Lung (tissue), 17 donors: ENCODE measurements at places on chromosomes 3 and 15.

GRCh38 chr3:31635545-31635944 lies 102.8 kb downstream of the STT3B start:
- H3K27me3 ChIP-seq = no peaks in the 10 kb centered on the region
- no peaks in the 10 kb centered on the region for H3K4me1 ChIP-seq
- H3K27ac ChIP-seq = no peak overlapping the region
- H3K36me3 ChIP-seq = peaks cover 9% of the 10 kb centered on the region

DNA sequence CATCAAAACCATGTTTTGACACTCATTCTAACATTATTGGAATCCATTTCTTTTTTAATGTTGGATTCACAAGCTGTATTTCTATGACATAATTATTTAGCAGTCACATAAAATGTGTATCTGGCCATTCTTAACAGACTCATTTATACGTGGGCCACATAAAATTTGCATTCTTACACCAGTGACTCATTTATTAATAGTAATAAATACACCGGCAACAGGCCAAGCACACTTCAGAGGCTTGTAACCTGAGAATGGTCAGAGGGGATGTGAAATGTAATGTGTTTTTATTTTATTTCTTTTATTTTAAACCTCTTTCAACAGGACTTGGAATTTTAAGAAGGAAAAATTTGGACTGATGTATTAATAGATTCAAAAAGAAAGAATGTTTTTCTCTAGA lies 384.9 kb upstream of the RARB start:
- peak overlapping the region; percentile 51 for H3K27ac ChIP-seq
- DNase-seq = no peak
- peaks cover 26% of the 10 kb centered on the region for H3K4me1 ChIP-seq
- no peaks in the 10 kb centered on the region for H3K36me3 ChIP-seq

DNA sequence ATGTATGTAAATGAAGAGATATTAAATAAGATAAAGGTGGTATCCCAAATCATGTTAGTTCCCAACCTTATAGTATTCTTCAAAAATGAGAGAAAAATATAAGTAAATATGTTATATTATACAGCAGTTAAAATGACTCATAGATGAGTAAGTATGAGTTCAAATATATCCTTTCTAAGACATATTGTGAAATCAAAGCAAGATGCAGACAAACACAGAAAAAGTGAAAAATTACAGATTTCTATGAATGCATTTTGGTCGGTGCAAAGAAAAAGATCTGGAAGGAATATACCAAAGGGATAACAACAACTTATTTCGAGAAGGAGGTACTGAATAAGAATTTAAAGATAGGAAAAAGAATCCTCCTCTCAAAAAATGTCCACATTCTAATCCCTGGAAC lies 181.2 kb upstream of the TTC14 start:
- no peaks in the 10 kb centered on the region for H3K27me3 ChIP-seq
- H3K4me3 ChIP-seq = no peak overlapping the region
- H3K36me3 ChIP-seq = no peaks in the 10 kb centered on the region
- no peak for DNase-seq
- no peaks in the 10 kb centered on the region for H3K4me1 ChIP-seq

DNA sequence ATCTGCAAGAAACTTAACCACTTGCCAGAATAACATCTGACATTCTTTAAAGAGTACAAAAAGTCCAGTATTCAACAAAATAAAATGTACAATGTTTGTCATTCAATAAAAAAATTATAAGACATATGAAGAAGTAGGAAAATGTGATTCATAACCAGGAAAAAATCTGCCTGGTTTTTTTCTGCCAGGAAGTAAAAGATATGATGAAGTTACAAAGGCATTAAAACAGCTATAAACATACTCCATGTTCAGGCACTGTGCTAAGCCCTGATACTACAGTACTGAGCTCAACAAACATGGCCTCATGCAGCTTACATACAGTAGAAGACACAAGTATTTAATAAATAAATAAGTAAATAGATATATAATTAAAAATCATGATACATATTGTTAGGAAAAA lies 178.4 kb upstream of the STT3B start:
- DNase-seq = no peak
- H3K27ac ChIP-seq = no peak overlapping the region
- no peaks in the 10 kb centered on the region for H3K4me1 ChIP-seq
- no peaks in the 10 kb centered on the region for H3K36me3 ChIP-seq

DNA sequence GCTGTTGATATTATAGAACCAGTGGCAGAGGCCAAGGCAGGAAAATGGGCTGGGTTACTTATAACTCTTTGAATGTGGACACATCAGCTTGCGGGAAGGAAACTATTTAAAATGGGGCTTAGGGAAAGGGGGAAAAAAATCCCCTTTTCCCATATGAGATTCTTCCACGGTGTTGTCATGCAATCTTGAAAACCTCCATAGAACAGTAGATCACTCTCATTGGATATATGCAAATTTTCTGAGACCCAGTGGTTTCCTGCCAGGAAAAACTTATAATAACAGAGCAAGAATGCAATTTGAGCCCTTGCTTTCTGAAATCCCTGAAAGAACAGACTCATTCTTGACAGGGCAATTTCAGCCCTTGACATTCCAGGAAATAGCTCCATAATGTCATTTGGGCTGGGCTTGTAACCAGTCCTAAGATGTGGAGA lies 31.1 kb downstream of the TMEM212 start:
- DNase-seq = peak; percentile 84
- H3K4me3 ChIP-seq = no peak overlapping the region
- no peaks in the 10 kb centered on the region for H3K36me3 ChIP-seq
- H3K27me3 ChIP-seq = no peaks in the 10 kb centered on the region
- H3K27ac ChIP-seq = peak overlapping the region; percentile 41

- no peaks in the 10 kb centered on the region for H3K4me1 ChIP-seq
- DNase-seq = no peak
- peak overlapping the region; percentile 57 for H3K27ac ChIP-seq
- no peak overlapping the region for H3K4me3 ChIP-seq
These were observed 76.7 kb upstream of the PHLDB2 start for GRCh38 chr3:111782447-111782782.

DNA sequence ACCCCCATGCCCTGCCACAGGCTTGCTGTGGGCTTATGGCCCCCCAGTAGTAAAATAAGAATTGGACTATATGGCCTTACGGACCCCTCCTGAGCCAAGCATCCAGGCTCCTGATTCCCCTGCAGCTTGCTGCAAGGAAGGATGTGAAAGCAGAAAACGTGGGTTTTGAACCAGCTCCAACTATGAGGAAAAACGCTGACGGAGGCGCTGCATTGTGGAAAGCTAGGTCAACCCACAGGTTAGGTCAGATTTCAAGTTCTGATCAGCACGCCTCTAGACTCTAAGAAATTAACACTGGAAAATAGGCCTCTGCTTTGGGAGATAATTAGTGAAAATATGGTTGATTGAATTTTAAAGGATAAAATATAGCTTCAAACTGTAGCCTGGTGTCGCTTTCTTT lies 195.4 kb upstream of the HES1 start:
- no peak overlapping the region for H3K27ac ChIP-seq
- no peak overlapping the region for H3K4me3 ChIP-seq
- no peaks in the 10 kb centered on the region for H3K36me3 ChIP-seq
- no peak for DNase-seq

DNA sequence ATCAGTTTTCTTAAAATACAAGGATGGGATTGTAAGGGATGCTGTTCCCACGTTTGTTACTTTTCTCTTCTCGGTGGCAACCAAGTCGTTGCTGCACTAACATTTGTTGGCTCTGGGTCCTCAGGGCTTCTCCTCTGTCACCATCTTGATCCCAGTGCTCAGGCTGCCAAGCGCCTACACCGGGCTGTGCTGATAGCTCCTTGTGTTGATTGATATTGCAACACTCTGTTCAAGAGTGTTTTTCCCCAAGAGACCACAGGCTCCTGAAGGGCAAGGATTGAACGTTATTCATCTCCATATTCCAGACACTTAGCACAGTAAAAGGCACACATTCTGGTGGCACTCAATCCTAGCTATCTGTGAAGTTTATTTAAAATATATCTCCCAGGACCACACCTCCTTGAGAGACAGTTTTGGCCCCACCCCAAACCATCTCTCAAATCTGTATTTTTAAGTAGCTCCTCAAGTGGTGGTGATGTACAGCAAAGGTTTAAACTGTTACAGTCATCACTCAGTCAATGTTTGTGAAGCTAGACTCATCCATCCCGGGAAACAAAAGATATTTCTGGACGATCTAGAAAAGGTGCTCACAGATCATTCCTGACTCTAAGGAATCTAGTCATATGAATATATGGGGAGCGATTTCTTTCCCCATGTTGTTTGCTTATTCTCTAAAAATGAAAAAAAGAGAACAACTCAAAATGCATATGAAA lies 38.5 kb upstream of the FOXP1 start:
- DNase-seq = no peak
- no peaks in the 10 kb centered on the region for H3K27me3 ChIP-seq
- H3K4me3 ChIP-seq = no peak overlapping the region
- H3K4me1 ChIP-seq = no peaks in the 10 kb centered on the region
- no peaks in the 10 kb centered on the region for H3K36me3 ChIP-seq

- peak overlapping the region; percentile 89 for H3K27ac ChIP-seq
- H3K36me3 ChIP-seq = no peaks in the 10 kb centered on the region
- no peaks in the 10 kb centered on the region for H3K27me3 ChIP-seq
- no peak for DNase-seq
These were observed 550 bp downstream of the CLN6 start for GRCh38 chr15:68228971-68229385.

- H3K27me3 ChIP-seq = no peaks in the 10 kb centered on the region
- DNase-seq = no peak
- H3K4me1 ChIP-seq = peaks cover 6% of the 10 kb centered on the region
- H3K36me3 ChIP-seq = no peaks in the 10 kb centered on the region
- H3K27ac ChIP-seq = no peak overlapping the region
- no peak overlapping the region for H3K4me3 ChIP-seq
These were observed 164.2 kb downstream of the FOXP1 start for GRCh38 chr3:71419369-71419768.

DNA sequence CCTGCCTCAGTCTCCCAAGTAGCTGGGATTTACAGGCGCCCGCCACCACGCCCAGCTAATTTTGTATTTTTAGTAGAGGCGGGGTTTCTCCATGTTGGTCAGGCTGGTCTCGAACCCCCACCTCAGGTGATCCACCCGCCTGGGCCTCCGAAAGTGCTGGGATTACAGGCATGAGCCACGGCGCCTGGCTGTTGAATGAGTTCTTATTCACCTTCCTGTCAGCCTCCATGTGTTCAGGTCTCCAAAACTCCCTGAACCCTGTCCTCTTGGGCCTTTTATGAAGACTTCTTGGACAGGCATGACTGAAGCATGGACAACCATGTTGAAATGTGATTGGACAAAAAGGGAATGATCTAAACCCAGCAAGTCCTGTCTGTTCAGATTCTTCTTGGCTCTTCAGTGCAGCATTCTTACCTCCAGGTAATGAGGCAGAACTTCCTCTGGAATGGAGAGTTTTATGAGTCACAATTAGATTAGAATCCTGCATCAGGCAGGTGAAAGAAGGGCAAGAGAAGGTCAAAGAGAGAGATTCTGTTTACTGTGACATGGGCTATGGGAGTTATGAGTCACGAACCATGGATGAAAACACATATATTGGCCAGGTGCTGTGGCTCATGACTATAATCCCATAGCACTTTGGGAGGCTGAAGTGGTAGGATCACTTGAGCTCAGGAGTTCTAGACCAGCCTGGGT lies 23.1 kb upstream of the EIF4A2 start:
- no peaks in the 10 kb centered on the region for H3K27me3 ChIP-seq
- no peak overlapping the region for H3K27ac ChIP-seq
- no peaks in the 10 kb centered on the region for H3K36me3 ChIP-seq
- H3K4me3 ChIP-seq = no peak overlapping the region
- no peak for DNase-seq

- no peak overlapping the region for H3K27ac ChIP-seq
- peaks cover 22% of the 10 kb centered on the region for H3K36me3 ChIP-seq
- peak; percentile 62 for DNase-seq
- no peaks in the 10 kb centered on the region for H3K4me1 ChIP-seq
- H3K27me3 ChIP-seq = no peaks in the 10 kb centered on the region
- no peak overlapping the region for H3K4me3 ChIP-seq
These were observed 29.8 kb downstream of the GNB4 start for GRCh38 chr3:179421500-179421899.

DNA sequence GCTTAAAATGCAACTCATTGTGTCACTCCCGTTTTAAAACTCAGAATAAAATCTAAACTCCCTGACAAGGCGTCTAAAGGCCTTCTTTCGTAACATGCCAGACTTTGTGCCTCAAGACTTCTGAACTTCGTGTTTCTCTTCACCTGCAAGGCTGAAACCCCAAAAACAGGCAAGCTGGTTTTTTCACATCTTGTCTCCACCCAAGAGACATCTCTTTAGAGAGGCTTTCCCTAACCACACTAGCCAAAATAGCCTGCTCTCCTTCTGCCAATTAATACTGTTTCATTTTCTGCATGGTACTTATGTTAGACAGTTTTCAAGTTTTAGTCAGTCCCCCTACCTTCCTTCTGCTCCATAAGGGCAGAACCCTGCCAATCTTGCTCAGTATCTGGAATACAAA lies 41.6 kb downstream of the RAF1 start:
- no peak overlapping the region for H3K4me3 ChIP-seq
- DNase-seq = no peak
- no peak overlapping the region for H3K27ac ChIP-seq
- H3K36me3 ChIP-seq = peaks cover 5% of the 10 kb centered on the region

DNA sequence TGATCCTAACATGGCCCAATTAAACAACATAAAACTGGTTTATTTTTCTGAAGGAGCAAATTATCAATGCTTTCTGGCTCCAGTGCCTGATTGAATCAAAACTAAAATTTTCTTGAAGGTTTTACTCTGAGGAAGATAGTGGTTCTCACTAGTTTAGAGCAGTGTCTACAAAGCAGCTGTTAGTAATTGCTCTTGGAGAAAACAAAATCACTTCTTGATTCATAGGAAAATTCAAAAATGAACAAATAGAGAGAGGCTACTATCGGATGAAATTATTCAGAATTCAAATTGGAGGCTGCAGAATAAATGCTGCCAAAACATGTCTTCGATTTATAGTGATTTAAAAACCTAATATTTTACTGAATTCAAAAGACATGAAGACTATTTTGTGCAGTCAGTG lies 15.1 kb upstream of the RIOX2 start:
- H3K36me3 ChIP-seq = no peaks in the 10 kb centered on the region
- H3K27ac ChIP-seq = no peak overlapping the region
- H3K27me3 ChIP-seq = no peaks in the 10 kb centered on the region
- DNase-seq = no peak
- H3K4me3 ChIP-seq = no peak overlapping the region

DNA sequence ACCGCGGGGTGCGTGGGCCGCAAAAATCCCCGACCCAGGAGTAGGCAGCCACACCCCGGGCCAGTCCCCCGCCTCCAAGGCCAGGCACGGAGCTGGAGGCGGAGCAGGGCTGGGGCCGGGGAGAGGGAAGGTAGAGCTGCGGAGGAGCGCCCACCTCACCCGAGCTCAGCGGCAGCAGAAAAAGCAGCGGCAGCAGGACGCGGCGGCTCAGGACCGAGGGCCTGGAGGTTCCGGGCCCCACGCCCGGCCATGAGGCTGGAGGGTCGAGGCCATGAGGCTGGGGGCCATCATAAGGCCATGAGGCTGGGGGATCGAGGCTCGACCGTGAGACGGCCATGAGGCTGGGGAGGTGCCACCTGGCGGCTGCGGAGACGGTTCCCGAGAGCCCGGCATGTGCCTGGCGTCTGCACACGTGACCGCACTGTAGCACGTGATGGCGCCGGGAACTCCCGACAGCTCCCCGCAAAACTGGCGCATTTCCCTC lies 32.9 kb upstream of the PRSS50 start:
- H3K27ac ChIP-seq = no peak overlapping the region
- DNase-seq = no peak
- H3K4me1 ChIP-seq = no peaks in the 10 kb centered on the region
- no peaks in the 10 kb centered on the region for H3K27me3 ChIP-seq
- no peak overlapping the region for H3K4me3 ChIP-seq
